ENCODE measurements at places on chromosomes 2 and 18.

- no peak for DNase-seq
Measured at GRCh38 chr2:85662899-85663593, 5.0 kb downstream of the SFTPB start.

DNA sequence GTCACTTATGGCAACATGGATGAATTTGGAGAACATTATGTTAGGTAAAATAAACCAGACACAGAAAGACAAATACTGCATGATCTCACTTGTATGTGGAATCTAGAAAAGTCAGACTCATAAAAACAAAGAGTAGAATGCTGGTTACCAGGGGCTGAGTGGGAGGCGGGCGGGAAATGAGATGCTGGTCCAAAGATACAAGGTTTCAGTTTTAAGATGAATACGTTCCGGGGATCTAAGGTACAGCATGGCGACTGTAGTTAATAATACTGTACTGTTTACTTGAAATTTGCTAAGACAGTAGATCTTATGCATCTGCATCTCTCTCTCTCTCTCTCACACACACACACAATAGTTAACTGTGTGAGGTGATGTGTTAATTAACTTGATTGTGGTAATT, 14.2 kb downstream of the FAM110C start:
- no peak for DNase-seq

GRCh38 chr2:38556006-38556801, 46.5 kb downstream of the HNRNPLL start:
- no peak for DNase-seq

DNA sequence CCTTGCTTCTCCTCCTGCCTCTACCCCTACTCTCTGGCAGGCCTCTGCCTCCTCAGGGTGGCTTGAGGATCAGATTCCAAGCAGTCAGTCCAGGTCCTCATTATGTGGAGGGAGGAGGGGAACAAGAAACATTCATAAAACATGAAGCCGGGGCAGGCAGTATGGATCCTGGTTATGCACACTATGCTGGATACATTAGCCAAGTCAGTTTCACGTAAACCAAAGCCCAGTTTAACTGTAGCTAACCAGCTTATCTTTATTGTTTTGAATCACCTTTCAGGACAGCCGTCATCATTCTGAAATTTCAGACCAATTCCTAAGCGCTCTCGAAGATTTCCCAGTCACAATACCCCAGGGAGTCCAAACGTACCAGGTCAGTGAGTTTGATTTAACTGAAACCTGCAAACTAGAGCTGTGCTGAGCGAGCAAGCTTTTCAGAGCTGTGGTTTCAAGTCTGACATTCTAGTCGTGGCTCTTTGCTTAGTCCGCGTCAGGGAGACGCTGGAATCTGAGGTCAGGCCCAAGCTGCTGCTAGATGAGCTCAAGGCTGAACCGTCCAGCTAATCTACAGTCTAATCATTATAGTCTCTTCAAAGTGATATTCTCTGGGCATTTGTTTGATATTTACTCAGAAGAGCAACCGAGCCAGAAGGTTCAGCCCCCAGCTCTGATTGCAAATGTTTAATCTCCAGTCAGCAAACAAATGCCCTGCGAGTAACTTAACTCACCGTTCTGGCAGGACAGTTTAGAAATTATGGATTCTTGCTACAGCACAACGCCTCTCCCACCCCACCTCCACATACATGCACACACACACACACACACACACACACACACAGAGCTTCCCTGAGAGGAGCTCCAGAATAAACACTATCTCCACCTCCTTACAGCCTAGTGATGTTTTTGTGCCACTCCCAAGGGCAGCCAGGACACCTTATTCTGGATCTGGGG, 63.8 kb upstream of the BZW1 start:
- DNase-seq, result no peak

DNA sequence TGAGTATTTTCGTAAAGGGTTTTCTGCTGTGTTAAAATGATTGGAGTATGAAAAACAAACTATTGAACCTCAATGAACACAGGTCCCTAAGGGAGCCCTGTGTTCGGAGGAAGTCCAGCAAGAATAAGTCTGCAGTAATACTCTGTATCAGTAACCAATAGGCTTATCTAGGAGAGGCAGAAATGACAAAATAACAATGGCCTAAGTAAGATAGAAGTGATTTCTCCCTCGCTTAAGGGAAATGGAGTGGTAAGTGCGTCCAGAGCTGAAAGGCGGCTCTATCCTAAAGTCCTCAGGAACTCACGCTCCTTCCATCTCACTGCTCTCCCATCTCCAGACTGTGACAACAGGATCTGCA, 29.3 kb upstream of the MFSD6 start:
- no peak for DNase-seq

Measured in activated CD4-positive, alpha-beta T cell treated with anti-CD3 and anti-CD28 coated beads, Interleukin-2, amount 50 U/mL, for 1 hour (primary cell).